Large intestine (tissue), 12 donors: ENCODE measurements at places on chromosomes 3 and 15.

DNA sequence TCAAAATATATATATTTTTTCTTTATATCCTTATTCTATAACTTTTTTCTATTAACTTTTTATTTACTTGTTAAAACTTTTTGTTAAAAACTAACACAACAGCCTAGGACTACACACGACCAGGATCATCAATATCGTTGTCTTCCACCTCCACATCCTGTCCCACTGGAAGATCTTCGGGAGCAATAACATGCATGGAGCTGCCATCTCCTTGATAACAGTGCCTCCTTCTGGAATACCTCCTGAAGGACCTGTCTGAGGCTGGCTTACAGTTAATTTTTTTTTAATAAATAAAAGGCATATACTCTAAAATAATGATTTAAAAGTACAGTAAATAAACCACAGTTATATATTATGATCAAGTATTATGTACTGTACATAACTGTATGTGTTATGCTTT, 58.9 kb downstream of the SFMBT1 start:
- no peak for DNase-seq

- no peak for DNase-seq
These were observed 114.7 kb downstream of the GADL1 start for GRCh38 chr3:30779686-30780287.

GRCh38 chr15:40650479-40650878, 44.5 kb upstream of the RAD51 start:
- DNase-seq: peak; percentile 21

DNA sequence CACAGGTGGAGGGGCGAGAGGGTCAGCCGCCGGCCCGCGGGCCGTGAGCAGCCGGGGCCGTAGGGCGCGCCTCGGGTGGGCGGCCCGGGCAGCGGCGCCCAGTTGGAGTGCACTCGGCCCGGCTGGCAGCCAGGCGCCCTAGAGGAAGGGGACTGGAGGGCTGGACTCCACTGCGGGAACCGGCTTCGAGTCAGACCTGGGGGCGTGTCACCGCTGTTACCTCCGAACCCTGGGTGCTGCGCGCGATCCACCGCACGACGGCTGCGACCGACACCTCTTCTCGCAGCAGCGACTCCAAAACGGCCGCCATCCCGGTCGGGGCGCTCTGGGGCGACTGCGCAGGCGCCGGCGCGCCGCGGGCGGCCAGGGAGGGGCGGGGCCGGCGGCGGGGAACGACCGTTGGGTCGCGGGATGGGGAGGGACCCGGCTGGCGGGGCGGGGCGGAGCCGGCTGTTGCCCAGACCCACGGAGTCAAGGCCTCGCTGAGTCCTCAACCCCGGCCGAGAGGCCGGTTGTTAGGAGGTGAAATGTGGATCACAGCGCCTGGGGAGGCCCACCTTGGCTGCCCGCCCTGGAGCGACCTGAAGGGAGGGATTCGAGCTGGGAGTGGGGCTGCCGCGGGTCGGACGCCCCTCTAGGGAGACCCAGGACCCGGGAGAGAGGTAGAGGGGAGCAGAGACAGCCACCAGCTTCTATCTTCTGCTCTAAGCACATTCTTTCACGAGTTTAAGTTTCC, at the start of gene CDAN1:
Gene CDAN1, minus strand, starts transcription at position 336 of the 736 bp plus-strand sequence. Its CDS starts 26 bp downstream, at position 310.
- DNase-seq: peak; percentile 91
